Stimulated activated CD8-positive, alpha-beta memory T cell treated with anti-CD3 and anti-CD28 coated beads, Interleukin-4, amount 100 ng/mL, for 4 hours (primary cell): ENCODE measurements at places on chromosomes 5 and 9.

DNA sequence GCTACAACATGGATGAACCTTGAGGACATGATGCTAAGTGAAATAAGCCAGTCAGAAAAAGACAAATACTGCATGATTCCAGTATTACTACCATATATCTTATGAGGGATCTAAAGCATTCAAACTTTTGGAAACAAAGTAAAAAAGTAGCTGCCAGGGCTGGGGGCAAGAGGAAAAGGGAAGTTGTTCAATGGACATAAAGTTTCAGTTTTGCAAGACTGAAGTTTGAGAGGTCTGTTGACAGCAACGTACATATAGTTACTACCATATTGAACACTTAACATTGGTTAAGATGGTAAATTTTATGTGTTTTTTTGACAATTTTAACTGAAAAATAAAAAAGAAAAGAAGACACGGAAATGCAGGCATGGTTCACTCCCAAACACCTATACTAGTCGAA, 77.6 kb downstream of the MAPKAP1 start:
- DNase-seq, result no peak

DNA sequence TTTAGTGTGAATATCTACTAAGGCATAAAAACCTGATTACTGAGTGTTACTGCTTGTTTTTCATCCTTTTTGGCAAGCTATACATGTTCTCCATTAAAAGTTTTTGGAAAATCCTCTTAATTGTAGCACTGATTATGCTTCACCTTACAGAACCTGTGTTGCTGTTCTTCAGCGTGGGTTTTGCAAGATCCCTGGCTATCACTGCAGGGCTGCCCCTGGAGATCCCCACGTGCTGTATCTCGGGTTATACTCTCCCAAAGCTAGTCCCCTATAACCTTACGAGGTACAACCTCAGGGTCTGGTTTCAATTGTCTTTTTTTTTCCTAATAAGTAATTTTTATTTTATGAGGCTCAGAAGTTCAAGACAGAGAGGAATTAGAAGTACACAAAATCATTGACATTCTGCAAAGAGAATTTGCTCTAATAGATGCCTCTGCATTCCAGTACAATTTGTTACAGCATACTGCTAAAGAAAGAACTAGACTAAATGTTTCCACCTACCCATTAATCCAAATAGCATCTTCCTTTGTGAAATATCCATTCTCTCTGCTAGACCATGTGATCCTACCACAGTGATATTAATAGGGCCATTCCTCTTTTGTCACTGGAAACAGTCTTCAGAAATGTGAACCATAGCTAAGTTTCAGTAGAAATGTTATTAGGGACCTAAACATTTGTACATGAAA, 25.8 kb upstream of the CAMK4 start:
- DNase-seq, result no peak

DNA sequence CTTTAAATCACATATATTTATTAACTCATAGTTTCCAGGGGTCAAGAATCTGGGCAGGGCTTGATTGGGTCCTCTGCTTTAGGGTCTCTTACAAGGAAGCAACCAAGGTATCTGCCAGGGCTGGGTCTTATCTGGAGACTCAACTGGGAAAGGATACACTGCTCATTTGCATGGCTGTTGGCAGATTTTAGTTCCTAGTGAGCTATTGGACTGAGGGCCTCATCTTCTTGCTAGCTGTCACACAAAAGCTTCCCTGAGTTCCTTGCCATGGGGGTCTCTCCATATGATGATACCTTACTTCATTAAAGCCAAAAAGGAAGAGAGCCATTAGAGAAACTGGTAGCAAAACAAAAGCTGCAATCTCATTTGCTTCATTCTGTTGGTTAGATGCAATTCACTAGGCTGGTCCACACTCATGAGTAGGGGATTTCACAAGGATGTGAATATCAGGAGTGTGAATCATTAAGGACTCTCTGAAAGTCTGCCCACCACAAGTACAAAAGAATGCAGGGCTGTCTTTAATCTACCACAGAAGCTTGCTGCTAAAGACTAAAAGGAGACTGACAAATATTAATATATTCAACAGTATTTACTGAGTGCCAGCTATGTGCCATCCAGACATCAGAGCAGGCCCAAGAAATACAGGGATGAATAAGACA, 42.0 kb upstream of the TIMD4 start:
- no peak for DNase-seq

DNA sequence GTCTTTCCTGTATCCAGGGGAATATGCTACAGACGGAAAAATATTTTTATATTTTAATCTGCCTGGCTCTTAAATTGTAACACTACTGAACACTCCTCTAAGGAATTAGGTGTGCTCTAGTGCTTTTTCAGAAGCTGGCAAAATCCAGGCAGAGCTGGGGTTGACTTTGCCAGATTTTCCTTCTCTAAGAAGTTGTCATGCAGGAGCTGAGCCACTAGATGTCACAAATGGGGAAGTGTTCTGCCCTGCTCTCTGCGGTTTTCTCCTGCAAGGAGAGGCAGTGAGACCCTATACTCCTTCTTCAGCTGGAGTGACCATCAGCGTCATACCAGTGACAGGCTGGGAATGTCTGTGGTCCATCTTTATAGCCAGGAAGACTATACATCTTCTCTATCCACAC, 112.5 kb downstream of the HAPLN1 start:
- no peak for DNase-seq

- no peak for DNase-seq
Observed at GRCh38 chr5:17090839-17091238, 126.6 kb upstream of the BASP1 start.
